CD4-positive, alpha-beta T cell treated with Interleukin-21 for 1 hour (primary cell): ENCODE measurements at places on chromosomes 2 and 18.

- DNase-seq, result no peak
Observed at GRCh38 chr2:161576421-161576820, 47.8 kb upstream of the SLC4A10 start.

DNA sequence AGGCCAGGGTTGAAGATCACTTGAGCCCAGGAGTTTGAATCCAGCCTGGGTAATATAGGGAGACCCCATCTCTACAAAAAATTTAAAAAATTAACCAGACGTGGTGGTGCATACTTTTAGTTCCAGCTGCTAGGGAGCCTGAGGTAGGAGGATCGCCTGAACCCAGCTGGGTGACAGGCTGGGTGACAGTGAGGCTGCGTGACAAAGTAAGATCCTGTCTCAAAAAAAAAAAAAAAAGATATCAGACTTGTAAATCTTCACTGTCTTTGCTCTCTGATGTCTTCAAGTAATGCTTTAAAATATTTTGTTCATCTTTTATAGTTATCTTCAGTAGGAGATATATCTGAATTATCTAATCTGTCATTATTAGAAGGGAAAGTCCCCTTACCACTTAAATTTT lies 10.5 kb downstream of the CAMKMT start:
- DNase-seq, result no peak

GRCh38 chr2:24073816-24074215 lies 2.3 kb downstream of the SF3B6 start:
- no peak for DNase-seq

DNA sequence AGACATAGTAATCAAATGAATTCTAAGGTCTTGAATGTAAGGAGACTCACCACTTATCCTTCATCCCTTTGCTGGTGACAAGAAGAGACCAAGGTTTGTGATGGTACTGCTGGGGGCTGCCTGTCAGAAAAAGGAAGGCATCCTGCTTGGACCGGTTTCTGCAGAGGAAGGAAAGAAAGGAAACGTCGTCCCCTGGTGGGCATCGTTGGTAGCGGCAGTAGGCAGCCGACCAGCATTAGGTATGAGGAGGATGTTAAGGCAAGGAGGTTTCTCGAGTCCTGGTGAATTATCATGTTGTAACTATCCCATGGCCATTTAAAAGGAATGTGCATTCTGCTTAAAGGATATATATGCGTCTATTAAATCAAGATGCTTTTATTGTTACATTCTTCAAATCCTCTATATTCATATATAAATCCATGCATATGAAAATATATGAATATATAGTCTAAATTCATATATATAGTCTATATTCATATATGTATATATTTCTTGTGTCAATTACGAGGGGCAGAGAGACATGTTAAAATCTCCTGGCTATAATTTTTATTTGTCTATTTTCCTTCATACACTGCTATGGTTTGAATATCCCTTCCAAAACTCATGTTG lies 94.4 kb upstream of the TGFA start:
- peak; percentile 68 for DNase-seq

DNA sequence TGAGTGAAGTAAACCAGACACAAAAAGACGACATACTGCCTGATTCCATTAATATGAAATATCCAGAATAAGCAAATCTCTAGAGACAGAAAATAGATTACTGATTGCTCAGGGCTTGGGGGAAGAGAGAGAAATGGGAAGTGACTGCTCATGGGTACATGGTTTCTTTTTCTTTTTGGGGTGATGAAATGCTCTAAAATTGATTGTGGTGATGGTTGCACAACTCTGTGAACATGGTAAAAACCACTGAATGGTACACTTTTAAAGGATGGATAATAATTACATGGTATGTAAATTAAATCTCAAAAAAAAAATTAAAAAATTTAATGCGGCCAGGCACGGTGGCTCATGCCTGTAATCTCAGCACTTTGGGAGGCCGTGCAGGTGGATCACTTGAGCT lies 39.3 kb downstream of the RPL31 start:
- no peak for DNase-seq

DNA sequence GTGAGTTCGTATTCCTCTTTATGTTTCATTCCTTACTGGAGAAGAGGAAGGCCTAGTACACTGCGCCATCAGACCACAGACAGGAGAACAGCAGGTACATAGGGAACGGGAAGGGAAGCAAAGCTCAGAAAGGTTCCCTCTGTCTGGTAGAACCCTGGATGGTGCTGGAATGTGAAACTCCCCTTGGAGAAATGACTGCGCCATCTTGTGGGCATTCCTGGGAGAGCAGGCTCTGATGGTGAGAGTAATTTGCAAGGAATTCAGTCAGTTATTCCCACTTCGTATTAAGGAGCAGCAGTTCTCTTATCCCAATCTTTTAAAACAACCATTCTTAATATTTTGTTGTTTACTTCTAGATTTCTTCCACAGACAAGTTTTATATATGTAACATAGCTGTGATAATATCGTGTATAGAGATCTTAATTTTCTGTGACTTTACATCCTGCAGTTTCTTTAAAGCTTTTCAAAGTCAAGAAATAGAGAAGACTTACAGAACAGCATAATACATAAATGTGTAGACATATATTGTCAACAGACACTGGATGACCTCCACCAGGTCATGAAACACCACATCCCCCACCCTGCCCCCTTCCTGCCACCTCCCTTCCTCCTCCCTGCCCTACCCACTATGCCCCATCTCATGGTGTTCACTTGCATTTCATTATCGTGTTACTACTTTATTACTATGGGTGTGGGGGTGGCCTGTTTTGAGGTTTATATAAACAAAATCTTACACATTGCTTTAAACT lies 83.9 kb downstream of the ARHGEF4 start:
- DNase-seq, result peak; percentile 53

GRCh38 chr2:44210362-44210761 lies 41.7 kb downstream of the PPM1B start:
- DNase-seq, result no peak

- no peak for DNase-seq
Observed at GRCh38 chr2:146893500-146894041, 951.3 kb upstream of the ACVR2A start.

GRCh38 chr2:11842336-11842735 lies 95.9 kb downstream of the LPIN1 start:
- no peak for DNase-seq

- DNase-seq, result no peak
Observed at GRCh38 chr2:53103679-53104078, 663.9 kb upstream of the CHAC2 start.

DNA sequence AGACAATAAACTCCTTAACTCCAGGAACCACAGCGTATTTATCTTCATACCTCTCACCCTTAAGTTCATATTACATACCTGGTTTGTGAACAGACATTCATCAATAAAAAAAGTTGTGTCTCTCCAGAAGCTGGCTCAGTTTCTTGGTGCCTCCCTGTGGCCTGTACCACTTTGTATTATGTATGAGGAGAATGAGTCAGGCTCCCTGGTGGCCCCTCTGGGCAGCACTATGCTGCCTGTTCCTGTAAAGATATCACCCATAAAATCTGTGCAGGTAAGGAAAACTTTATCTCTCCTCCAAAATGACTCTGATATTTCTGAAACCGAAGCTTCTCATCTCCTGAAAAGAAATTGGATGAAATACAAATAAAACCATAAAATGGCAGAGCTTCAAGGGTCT lies 198.4 kb upstream of the NT5C1B start:
- no peak for DNase-seq

- DNase-seq, result no peak
Observed at GRCh38 chr2:167380555-167380954, 492.3 kb downstream of the XIRP2 start.

GRCh38 chr2:71688530-71688929 lies 235.2 kb downstream of the DYSF start:
- no peak for DNase-seq

DNA sequence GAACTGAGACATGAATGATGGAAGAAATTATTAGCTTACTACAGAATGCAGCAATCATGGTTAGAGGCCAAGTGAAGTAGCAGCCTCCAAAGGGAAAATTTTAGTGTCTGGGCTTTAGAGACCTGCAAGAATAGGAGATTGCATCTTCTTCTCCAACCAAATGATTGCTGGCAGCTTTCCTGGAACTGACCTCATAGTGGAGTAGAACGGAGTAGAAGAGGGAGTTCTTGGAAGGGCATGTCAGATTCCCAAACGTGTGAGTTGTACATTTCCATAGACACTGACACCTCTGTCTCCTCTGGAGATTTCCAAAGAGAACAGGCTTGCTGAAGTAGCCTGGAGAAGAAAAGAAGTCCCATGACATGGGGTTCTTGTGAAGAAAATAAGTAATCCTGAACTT lies 169.8 kb upstream of the ERBB4 start:
- DNase-seq, result no peak

DNA sequence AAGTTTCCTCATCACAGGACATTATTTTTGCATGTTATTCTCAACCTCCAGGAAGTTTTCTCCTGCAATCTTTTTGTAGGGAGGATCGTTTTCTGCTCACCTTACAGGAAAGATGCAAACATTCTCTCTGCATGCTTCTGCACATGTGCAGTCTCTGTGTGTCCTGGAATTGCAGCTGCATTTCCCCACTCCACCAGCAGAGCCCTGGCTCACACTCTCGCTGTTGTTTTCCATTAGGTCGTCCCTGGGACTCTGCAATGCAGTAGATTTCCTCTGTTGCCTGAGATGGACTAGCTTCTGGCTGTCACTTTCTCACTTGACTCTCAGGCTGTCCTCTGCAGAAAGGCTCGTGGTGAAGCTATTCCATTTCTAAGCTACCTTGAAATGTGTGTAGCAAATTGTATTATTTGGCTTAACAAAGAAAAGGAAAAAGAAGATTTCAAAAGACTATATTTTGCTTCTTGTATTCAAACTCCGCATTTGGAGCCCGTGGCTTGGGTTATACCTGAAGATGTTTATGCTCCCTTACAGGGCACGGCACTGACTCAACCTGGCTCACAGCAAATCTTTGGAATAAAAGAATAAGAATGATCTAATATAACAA lies 346.7 kb downstream of the RAD51AP2 start:
- DNase-seq, result no peak

DNA sequence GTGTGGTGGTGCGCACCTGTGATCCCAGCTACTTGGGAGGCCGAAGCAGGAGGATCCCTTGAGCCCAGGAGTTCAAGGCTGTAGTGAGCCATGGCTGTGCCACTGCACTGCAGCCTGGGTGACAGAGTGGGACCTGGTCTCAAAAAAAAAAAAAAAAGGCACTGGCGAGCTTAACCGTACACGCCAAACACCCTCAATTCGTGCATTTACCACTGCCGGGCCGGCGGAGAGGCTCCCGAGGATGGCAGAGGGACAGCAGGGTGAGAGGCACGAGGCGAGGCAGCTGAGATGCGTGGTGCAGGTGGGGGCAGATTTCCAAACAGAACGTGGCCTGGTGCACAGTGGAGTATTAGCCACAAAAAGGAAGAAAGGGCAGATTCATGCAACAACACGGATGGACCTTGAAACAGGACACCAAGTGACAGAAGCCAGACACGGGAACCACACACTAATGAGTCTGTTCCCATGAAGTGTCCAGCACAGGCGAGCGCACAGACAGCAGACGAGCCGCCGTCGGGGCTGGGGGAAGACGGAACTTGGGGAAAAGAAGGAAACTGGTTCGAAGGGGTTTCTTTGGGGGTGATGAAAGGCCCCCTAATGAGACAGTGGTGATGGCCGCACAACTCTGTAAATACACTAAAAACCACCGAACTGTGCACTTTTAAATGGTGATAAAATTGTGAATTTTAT lies 27.4 kb downstream of the SLC66A2 start:
- DNase-seq, result no peak

DNA sequence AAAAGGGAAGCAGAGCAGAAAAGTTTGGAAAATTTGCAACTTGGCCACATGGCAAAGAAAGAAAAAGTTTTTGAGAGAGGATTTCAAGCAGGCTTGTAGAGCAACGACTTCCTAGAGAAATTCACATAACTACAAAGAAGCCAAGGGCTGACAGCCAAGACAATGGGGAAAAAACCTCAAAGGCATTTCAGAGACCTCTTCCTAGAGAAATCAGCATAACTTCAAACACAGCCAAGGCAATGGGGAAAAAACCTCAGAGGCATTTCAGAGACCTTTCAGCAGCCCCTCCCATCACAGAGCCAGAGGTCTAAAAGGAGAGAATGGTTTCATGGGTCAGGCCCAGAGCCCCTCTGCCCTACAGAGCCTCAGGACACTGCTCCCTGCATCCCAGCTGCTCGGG lies 7.2 kb downstream of the ADI1 start:
- DNase-seq, result no peak

- DNase-seq, result no peak
Observed at GRCh38 chr2:29777161-29777560, 144.2 kb downstream of the ALK start.

- DNase-seq, result no peak
Observed at GRCh38 chr2:238438856-238439849, 12.4 kb downstream of the ASB1 start.

DNA sequence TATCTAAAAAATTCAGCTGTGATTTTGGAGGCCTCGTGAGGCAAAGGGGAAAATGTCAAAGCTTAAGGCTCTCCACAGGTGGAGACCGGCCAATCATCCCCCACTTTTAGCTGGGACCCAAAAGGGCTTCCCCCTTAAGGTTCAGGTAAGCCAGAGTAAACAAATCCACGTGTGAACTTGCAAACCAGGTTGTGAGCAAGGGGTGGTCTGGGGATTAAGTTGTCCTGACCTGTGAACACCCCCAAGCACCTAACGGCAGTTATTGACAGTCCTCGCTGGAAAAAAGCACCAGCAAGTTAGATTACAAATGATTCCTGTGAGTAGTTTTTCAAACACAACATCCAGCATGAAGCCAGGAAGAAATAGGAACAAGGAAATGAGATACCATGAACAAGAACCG lies 42.9 kb downstream of the MYO7B start:
- no peak for DNase-seq

DNA sequence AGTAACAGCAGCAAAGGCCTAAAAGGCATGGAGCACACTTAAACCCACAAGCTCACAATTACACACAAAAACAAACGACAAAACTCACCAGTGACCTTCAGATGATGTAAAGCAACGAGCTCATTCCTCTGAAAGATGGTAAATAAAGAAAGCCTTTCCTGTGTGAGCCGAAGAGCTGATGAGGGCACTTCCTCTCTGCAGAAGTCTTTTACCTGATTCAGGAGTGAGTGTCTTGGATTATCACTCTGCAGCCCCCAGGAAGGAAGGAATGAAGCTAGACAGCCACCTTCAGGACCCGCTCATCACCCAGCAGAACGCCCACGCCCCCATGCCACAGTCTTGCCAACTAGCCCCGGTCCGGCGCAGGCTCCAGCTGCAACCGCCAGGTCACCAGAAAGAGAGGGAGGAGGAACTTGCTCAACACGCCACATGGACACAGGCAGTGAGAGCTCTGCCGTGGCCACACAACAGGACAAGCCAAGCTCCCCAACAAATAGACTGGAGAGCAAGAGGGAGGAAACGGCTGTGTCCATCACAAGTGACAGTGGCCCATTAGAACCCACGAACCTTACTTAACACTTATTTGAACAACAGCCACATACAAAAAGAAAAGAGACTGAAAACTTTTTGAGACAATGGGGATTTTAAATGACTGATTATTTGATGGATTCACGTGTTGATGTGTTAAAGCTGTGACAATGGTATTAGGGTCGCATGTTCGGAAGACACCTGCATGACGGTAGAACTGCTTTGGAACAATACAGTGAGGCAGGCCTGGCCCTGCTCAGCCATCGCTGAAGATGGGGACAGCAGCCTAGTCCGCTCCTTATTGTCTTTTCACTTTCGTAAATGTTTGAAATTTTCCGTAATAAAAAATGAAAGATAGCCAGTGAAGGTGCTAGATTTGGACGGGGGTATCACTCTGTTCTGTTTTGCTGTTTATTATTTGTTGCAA lies 127.3 kb downstream of the HDAC4 start:
- no peak for DNase-seq
